ENCODE measurements at places on chromosomes 4 and X.

DNA sequence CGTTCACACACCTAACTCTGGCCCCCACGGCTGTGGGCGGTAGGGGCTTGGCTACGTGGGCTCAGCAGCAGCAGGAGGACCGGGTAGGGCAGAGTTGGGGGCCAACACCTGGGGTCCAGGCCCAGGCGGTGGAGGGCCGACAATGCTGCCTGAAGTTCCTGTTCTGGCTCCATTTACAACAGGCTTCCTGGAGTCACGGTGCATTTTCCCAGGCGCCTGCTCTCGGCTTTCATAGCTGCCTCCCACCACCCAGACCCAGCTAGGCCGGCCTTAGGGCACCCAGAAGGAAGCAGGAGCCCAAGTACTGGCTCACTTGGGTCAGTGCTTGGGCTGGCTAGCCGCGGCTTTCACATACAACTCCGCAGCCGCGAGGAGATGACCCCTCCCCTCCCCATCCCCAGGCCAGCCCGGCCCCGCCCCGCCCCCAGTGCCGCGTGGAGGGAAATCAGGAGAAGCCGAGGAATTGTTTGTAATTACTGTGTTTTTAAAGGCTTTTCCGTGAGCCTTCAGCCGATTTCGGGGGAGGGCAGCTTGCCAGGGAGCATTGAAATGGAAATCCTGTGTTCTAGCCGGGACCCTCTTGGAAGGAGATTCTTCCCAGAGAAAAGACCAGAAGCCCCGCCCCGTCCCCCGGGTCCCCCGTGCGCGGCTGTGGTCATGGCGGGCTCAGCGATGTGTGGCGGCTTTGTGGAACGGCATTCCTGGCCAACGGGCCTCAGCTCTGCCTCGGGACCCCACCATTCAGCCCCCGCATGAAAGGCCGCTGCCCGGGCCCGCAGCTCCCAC lies 28.5 kb downstream of the PJA1 start:
- DNase-seq = no peak

DNA sequence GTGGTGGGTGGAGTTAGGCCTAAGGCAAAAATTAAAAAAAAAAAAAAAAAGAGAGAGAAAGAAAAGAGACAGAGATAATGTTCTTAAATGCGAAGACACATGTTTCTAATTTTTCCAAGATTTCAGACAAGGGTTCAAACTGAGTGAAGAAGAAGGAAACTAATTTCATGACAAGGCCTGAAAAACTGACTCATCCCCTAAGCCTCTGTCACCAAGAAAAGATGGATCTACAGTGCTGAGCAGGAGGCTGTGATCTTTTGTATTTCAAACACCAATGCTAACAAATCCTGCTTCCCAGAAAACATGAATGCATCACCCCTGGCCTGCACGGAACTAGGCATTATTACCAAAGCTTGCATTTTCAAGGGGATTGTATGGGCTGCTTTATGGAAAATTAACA lies 75.3 kb downstream of the PPARGC1A start:
- no peak for DNase-seq

DNA sequence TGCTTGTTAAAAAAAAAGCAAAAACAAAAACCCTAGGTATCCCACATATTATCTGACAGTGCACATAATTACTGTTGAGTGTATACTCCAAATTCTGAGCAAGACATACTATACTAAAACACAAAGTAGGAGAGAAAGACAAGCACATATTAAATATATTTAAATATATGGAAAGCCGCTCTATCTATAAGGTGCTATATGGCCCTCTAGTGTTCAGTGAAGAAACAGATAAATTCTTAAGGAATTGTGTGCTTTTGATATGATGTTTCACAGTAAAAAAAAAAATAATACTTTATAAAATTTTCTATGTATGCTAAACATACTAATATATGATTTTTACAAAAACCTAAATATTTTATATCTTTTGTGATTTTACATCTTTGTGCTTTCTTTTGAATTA lies 137.8 kb downstream of the FBXW7 start:
- DNase-seq = no peak

- no peak for DNase-seq
Measured at GRCh38 chrX:128676651-128677050, 624.4 kb upstream of the ACTRT1 start.

DNA sequence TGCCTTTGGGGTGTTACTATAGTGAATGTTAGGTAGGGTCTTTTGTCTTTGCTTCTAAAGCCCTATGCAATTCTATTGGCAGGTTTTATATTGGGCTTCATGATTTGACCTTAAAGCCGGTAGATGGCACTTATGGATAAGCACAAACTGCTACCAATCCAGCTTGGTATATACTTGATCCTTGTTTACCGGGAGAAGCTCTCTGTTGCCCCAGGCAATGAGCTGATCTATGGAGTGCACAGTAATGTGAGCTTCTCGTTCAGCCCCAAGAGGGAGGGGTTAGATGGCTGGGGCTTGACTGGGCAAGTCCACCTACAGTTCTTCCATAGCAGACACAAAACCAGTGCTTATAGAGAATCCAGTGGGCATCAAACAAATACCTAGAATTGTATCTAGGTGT lies 287.2 kb upstream of the CT83 start:
- DNase-seq = peak; percentile 56

DNA sequence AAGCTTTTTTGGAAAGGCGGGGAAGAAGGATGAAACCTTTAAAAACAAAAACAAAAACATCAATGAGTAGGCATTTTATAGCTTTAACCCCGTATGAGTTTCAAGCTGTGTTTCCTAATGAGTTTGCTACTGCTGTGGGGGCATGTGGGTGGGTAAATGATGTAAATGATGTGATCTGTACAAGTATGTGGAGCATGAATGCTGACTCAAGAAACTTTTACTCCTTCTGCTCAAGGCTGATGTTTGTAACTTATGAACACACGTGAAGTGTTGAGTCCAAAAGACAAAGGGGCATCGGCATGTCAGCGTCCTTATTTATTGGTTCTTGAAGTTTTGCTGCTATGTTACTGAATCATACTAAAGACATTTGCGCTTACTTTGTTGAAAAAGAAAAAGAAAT lies 76.9 kb downstream of the CLCN4 start:
- no peak for DNase-seq

DNA sequence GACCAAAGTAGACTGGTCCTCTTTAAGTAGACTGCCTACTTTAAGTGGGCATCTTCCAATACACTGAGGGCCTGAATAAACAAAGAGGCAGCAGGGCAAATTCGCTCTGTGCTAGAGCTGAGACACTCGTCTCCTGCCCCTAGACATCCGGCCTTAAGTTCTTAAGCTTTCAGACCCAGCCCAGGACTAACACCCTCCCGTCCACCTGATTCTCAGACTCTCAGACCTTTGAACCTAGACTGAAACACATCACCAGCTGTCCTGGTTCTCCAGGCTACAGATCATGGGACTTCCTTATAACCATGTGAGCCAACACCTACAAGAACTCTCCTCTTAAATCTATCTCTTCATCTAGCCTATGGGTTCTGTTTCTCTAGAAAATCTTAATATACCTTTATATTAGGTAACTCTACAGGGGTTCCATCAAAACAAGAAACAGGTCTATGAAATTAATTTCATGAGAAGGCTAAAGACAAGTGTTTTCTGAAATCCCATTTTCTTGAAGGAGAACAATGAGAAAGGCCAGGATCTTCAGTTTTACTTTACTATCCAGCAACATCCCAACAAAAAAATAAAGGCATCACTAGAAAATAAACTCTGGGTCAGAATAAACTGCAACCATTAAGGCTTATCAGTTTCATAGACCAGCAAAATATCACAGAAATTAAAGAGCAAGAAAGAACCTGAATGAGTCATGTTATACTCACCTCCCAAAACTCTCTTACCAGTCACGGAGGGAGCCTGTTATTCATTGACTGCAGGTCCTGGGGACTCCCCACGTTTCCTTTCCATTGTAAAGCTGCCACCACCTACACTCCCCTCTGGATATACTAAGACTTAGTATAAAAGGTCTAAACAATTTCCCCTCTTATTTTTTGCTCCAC lies 14.8 kb downstream of the ADGRA3 start:
- DNase-seq = peak; percentile 29

DNA sequence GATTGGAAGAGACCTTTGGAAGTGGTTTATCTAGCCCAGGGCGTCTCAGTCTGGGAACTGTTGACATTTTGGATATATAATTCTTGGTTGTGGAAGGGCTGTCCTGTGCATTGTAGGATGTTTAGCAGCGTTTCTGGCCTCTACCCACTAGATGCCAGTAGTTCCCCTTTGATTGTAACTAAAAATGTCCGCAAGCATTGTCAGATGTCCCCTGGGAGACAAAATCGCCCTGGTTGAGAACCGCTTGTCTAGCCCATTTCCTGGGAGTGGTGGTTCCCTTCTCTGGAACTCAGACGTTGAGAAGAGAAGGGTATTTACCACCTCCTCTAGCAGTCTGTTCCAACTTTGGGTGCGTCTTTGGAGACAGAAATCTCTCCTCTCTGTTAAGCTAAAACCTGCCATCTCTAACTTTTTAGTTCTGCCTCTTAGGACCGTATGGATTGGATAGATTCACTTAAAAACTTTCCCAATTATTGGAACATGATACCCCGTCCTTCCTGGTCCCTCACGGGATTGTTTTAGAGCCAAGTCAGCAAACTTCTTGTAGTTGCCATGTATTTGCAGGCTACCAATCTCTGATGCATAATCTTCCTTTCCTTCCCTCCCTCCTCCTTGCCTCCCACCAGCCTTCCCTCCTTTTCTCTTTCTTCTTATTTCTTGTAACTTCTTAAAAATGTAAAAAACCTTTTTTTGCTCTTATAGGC lies 13.9 kb downstream of the TMEM165 start:
- DNase-seq = peak; percentile 57

GRCh38 chr4:164304101-164304639 lies 449.8 kb upstream of the SMIM31 start:
- no peak for DNase-seq

- no peak for DNase-seq
Measured at GRCh38 chr4:146641762-146642161, 3.1 kb downstream of the POU4F2 start.

DNA sequence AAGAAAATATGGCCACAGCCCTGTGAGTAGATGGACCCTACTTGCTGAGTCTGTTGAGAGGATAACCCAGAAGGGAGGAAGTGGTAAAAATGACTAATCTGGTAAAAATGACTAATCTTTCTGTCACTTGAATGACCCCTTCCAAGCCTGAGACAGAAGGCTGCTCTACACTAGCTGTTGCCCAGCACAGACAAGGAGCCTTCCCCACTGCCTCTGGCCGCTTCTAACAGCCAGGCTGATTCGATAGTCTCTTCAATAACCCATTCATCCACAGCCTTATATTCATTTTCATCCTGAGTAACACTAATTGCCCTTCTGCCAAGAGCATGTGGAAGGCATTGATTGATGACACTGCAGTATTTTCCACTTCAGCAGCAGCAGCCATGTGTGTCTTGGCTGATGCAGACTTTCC lies 18.4 kb downstream of the MAGEB17 start:
- no peak for DNase-seq

DNA sequence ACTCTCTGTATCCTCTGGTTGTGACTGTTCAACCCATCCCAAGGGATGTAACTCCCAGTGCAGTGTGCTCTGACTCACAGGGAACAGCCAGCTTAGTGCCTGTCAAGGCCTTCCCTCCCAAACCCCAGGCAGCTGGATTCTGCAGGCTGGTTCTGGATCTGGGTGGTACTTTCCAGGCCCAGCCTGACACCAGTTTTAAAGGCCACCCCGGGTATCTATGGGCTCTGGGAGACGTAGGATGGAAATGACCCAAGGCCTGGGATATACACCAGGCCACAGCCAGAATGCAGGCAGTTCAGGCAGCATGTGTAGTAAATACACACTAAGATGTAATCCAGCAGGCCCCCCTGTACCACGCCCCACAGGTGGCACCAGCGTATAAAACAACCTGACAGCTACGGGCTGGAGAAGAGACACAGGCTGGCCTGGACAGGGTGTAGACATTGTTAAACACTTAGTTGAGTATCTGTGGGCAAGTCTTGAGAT lies 64.2 kb downstream of the SPINK2 start:
- DNase-seq = no peak

- peak; percentile 19 for DNase-seq
Measured at GRCh38 chr4:174273930-174274329, 9.5 kb downstream of the FBXO8 start.

DNA sequence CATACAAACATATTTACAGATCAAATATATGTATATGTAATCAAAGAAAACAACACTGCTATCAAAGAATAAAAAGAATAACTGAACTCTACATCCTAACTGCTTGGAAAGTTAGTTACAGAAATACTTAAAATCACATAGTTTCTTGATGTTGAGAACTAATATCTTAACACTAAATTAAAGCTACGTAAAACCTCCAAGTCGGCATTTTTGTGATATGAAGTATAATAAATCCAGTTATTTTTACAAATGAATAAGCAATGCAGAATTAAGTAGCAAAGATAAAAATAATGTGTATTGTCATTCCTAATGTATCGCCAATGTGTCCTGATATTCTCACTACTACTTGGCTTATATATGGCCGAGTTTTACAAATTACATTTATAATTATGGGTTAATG lies 68.4 kb downstream of the JADE1 start:
- DNase-seq = no peak

- DNase-seq = no peak
Measured at GRCh38 chr4:1361431-1361830, 14.4 kb downstream of the UVSSA start.

GRCh38 chr4:137129441-137129840 lies 402.9 kb downstream of the PCDH18 start:
- no peak for DNase-seq
